ENCODE measurements at places on chromosomes 2 and 18.

GRCh38 chr2:229511524-229511923 is 202.8 kb downstream of the DNER start:
- no peak for DNase-seq

- DNase-seq: no peak
Observed at GRCh38 chr18:69658103-69658502, 257.4 kb downstream of the DOK6 start.

DNA sequence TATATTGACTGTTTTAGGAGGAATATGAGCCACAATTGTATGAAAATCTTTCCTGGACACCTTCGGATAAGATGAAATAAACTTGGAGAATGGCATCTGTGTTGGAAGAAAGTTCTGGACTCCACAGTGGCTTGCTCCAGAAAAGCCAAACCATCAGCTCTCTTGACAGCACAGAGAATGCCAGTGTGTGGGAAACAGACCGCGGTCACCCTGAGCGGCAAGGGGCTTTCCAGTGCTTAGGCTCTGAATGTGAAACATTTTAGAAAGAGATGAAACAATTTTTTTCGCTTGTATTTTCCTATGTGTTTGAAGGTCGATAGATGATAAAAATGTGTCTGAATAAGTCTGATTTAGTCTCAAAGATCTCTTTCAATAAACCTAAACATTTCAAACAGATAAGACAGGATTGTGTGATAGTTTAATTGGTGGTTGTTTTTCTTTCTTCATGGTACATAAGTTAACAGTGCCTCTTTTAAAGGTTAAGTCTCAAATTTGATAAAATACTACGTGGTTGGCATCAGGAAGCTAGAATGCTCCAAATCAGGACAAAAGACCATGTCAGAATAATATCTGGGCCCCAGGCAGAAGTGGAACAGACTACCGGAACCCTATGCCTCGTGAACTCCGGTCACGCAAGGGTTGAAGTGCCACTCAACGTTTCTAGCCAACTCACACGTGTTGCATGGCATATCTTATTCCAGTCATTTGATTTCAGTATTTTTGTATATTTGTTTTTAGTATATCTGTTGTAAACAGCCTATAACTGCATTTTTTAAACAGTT is 28.9 kb downstream of the PTGR3 start:
- DNase-seq: no peak

DNA sequence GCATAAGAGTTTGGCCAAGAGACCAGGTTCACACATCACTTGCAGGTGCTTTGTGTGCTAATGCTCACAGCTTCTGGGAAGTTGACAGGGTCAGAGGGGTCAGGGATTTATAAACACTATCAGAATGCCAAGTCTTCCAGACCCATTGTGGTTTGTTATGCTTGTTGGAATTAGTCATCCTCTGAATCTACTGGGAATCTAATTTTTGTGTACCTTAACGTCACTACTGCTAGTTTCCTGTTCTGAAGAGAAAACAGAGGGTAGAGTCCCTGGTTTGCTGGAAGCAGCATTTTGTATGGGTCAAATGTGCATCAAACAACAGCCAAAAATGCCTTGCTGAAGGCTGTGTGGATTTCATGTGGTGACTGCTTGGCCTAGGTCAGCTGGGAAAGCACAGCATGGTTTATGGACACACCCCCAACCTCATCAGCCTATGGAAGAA is 33.3 kb downstream of the ANTXR1 start:
- DNase-seq: no peak

DNA sequence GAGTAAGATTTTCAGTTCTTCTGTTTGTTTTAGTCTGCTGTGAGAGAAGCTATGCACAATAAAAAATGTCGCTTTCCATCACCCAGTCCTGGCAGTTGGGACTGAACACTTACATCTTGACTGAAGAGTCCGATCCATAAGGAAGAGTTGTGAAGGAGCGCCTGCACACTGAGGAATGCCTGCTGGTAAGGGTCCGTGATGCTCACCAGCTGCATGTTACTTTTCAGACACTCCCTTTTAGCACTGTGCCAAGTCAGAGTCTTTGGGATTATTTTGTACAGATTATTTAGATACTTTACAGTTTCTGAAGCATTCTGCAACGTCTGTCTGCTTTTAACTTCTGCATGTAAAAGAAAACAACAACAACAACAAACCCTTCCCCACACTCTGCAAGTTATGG is 42.6 kb upstream of the CD302 start:
- no peak for DNase-seq

DNA sequence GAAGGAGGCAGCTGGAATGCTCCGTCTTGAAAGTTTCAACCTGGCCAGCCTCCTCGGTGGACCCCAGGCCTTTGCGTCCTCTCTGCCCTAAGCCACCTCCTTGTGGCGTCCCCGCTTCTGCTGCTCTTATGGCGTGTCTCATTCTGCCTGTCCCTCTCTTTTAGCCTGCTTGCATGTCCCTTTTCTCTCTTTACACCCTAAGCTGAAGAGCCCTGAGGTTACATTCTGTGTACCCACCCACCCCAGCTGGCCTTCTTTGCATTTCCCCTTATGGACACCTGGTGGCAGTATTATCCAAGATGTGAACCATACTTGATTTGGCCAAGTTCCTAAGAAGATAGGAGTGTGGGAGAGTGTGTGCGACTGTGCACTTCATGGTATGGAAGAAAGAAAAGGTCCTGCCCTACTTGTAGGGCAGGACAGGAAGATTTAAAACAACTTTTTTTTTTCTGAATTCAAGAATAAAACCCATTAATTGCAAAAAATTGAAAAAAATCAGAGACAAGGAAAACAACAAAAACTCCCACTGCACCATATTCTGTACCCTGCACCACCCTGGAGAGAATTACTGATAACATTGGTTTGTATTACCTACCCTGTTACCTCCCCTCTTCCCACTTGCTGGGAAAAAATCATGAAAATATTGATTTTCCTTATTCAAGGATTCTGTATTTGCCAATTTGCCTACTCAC is 77.4 kb downstream of the DYSF start:
- DNase-seq: peak; percentile 14

DNA sequence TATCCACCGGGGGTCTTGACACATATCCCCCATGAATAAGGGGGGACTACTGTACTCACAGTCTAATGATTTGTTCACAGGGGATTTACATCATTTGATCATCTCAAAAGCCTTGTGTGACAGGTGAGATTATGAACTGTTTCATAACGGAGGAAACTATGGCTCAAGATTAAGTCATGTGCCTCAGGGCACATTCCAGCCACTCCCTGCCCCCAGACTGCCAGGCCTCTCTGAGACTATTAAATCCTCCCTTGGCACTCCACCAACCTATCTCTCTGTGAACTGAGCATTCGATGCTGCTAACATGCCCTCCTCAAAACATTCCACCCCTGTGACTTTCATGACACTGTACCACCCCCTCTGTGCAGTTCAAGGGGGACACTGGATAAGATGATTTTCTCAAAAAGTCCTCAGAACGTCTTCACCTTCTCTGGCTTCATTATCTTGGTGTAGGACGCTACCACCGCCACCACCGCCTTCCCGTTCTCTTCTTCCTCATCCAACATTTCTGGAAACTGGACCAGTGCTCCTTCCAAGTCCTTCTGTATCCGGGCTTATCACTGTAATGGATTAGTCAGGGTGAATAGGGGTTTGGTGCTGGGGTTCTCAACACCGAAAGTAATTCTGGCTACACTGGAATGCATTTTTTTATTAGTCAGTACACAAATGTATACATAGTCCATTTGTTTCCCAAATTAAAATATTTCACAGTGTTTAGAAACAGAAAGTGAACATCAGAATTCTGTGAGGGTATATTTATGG is 169.6 kb downstream of the KCNS3 start:
- DNase-seq: no peak

- DNase-seq: no peak
Observed at GRCh38 chr18:26432651-26433424, 115.5 kb downstream of the KCTD1 start.

DNA sequence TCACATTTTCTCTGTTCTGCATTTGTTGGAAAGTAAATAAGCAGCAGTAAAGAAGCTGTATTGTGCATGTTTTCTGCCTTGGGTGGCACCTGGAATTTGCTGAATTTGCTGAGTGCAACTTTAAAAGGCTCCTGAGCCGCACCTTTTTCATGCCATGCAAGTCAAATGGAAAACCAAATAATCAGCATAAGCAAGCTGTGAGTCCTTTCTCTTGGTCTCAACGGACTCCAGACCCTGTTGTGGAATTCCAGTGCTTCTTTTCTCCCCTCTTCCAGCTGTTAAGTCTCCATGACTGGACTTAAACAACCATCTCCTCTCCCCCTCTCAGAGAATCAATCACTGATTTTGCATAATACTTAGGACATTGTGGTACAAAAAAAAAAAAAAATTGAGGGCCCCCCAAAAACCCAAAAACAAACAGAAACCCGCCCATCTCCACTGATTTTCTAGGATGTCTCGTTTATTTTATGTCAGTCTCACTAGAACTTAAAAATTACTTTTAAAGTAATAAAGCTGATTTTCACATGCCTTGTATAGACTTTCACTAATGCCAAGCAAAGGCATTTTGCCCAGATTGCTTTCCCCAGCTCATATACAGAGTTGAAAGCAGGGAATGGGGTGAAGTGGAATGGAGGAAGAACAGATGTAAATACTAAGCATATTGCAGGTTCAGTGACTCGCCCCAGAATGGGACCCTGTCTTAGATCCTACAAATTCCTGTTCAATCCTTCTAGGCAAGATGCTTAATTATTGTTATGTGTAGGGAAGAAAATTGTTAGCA is 5.1 kb upstream of the CETN1 start:
- DNase-seq: no peak

DNA sequence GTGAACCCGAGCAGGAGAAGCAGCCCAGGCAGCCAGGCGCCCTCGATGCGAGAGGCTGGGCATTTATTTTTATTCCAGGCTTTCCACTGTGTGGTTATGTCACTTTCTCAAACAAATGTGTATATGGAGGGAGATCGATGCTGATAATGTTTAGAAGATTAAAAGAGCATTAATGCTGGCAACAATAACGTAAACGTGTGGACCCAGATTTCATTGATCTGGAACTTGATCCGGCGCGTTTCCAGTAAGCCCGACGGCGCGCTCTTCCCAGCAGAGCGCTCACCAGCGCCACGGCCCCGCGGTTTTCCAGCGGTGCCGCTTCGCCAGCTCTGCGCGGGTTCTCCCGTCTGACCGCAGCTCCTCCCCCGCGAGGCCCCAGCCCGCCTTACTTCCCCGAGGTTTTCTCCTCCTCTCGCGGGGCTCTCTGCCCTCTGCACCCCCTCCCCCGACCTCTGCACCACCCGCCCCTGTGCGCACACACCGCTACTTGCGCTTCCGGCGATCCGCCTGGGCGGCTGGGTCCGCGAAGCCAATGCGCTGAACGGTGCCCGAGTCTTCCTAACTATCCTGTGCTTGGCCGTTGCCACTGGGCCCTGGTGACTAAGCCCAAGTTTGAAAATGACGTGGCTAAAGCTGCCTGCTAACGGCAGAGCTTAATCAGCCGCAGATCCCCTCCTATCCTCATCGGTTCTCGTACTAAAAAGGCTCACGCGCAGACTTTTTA is 6.1 kb downstream of the ONECUT2 start:
- peak; percentile 54 for DNase-seq

DNA sequence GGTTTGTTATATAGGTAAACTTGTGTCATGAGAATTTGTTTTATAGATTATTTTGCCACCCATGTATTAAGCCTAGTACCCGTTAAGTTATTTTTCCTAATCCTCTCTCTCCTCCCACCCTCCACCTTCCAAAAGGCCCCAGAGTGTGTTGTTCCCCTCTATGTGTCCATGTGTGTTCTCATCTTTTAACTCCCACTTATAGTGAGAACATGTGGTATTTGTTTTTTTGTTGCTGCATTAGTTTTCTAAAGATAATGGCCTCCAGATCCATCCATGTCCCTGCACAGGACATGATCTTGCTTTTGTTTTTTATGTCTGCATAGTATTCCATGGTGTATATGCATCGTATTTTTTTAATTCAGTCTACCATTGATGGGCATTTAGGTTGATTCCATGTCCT is 1075.6 kb upstream of the CNTNAP5 start:
- no peak for DNase-seq

DNA sequence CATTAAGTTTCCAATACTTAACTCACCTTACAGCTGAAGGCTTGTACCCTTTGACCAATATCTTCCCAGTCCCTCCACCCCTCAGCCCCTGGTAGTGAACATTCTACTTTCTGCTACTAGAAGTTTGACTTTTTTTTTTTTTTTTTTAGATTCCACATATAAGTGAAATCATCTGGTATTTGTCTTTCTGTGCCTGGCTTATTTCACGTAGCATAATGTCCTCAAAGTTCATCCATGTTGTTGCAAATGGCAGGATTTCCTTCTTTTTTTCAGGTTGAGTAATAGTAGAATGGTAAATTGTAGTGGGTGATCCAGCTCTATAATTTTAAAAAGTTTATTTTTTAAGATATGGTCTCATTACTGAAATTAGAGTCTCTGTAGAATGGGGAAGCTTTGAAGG is 316.0 kb downstream of the MTX2 start:
- DNase-seq: no peak

GRCh38 chr2:12074126-12074844 is 327.9 kb downstream of the LPIN1 start:
- DNase-seq: no peak

DNA sequence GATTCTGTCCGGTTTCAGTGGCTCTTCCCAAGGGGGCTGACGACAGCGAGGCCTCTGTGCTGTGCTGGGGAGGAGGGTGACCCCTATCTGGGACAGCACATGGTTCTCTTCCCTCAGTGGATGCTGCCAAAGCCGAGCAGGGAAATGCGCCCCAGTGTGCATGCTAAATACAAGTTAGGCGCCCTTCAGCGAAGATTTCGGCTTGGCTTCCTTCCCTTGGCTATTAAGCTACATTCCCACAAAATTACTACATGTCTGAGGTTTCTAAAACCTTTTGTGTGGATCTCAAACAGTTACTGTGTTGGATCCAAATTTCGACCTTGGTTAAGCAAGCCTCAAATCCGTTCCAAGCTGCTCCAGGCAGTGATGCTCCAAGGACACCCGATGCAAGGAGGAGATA is 440.3 kb downstream of the NRXN1 start:
- DNase-seq: no peak

- no peak for DNase-seq
Observed at GRCh38 chr2:205670292-205670691, 12.0 kb upstream of the NRP2 start.

GRCh38 chr2:97967931-97968627 is 27.7 kb downstream of the TMEM131 start:
- DNase-seq: no peak

- DNase-seq: no peak
Observed at GRCh38 chr2:100757621-100758394, 62.1 kb upstream of the NPAS2 start.

- no peak for DNase-seq
Observed at GRCh38 chr2:230878599-230879188, 14.0 kb downstream of the ITM2C start.

GRCh38 chr18:67109535-67109934 is 407.0 kb downstream of the DSEL start:
- DNase-seq: no peak

- no peak for DNase-seq
Observed at GRCh38 chr2:12057436-12058166, 311.2 kb downstream of the LPIN1 start.
